Osteocyte (in vitro differentiated cells): ENCODE measurements at places on chromosomes 1 and 21. TPM values are rescaled to one million over a fixed set of nuclear protein-coding genes. Genes with fewer than 3 reads are reported as not detected.

The SLC45A3 gene
- total RNA-seq, result 1.1 and 1.6 TPM in 2 replicates

- H3K36me3 ChIP-seq, result peaks cover 57% of the 10 kb centered on the region
- no peak overlapping the region for H3K27ac ChIP-seq
- H3K4me1 ChIP-seq, result peaks cover 6% of the 10 kb centered on the region
- no peak for DNase-seq
- H3K27me3 ChIP-seq, result no peaks in the 10 kb centered on the region
These were observed 109.8 kb downstream of the JAK1 start for GRCh38 chr1:64856553-64856952.

DNA sequence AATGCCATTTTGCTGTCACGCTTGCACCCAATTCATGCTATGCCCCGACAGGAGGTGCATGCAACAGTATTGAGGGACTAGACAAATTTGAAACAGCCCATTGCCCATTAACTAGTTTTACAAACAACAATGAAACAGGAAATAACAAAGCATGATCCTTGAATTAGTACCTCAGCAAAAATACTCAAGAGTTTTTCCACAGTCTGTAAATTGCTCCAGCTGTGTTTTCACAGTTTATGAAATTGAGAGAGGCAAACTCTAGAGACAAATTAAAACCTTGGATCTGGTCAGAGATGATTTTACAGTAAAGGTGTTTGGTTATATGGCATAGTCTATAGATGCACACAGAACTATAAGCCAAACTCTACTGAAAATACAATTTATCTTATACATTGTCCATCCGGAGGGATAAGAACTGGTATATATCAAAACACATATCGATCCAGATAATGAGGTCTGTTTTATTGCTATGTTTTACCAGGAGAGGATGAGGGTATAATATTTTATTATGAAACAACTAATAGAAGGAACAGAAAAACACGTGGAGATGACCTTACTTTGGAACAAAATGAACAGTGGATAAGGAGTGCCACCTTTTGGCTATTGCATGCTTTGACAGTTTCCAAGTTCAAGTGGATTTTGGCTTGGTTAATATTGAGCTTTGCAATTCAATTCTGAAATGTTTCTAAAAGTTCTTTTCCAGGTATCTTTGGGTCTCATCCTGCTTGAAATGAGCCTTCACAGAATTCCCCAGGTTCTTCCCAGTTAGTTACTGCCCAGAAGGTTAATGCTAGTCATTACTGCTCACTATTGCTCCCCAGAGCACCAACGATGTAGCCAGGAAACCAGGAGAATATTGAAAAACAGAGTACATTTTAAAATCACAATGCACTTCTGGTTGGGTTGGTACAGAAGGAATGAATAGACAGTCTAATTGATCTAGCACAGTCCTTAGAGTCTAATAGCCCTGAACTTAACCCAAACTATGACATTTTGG lies 45.7 kb downstream of the ZC3H11B start:
- H3K4me1 ChIP-seq, result peaks cover 13% of the 10 kb centered on the region
- H3K27me3 ChIP-seq, result peaks cover 7% of the 10 kb centered on the region
- no peak for DNase-seq
- H3K36me3 ChIP-seq, result no peaks in the 10 kb centered on the region
- no peak overlapping the region for H3K27ac ChIP-seq

DNA sequence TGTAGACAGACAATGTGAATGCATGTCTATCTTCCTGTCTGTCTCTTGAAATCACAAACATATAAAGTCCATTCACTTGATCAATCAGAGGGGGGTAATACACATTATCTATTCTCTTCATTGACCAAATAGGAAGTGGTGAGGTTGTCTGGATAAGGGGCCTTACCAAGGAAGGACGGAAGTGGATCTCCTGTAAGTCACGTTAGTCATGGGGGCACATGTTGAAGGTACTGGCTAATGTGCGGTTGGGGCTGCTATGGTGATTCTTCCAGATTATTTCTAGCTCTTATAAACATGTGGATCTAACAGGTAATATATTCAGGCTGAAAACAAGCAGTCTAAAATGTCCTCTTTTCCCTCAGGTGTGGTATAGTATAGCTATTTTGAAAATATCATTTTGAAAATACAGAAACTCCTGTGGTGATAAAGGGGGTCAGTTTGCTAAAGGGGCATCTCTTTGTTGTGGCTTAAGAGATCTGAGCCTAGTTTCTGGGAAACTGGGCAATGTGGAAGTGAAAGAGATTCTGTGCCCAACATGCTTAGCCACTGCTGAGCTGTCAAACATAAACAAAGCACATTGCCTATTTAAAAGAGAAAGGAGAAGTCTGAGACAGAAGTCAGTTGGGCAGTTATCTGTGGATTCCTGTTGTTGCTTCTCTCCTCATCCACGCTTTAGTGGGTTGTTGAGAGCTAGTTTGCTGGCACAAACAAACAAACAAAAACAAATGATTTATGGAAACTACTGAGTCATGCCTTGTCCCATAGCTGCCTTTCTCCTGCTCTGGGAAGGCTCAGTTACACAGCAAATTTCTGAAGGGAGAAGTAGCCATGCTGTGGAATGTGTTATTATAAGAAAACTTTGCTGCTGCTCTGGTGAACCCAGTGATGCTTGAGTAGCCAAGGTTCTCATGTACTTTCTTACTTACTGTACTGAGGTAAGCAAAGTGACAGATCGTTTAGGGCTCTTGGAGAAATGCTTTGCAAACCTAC lies 166.9 kb downstream of the HLX start:
- peaks cover 5% of the 10 kb centered on the region for H3K4me1 ChIP-seq
- peaks cover 12% of the 10 kb centered on the region for H3K27me3 ChIP-seq
- H3K36me3 ChIP-seq, result no peaks in the 10 kb centered on the region
- H3K4me3 ChIP-seq, result no peak overlapping the region

GRCh38 chr1:117244971-117245370 lies 34.2 kb upstream of the VTCN1 start:
- no peak overlapping the region for H3K4me3 ChIP-seq
- H3K36me3 ChIP-seq, result no peaks in the 10 kb centered on the region
- H3K27ac ChIP-seq, result no peak overlapping the region
- no peak for DNase-seq

DNA sequence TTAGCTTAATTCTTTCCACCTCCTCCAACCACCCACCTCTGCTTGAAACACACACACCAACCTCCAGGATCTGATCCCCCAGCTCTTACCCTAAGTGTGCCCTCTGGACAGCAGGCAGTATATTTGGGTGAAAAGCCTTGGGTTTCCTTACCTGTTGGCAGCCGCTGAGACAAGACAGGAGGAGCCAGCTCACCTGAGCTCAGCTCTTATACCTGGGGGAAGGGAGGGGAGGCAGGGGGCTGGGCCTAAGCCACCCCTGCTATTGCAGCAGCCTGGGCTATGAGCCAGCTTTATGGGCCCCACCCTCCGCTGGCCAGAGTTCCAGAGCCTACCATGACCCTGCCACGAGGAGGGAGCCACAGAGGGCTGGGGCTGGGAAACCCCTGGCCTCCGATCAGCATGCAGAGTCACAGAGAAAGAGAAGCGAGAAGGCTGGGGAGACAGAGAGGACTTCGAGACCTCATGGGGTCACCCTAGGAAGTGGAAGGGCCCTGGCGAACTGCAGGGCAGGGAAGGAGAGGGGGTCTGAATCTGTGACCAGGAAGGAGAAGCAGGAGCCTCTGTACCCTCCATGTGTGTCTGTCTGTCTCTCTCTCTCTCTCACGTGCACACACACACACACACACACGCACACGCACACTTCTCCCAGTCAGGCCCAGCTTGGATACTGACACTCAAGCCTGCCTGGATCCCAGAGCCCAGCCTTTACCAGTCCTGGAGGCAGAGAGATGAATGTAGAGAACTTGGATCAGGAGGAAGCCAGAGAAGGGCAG lies at the start of gene S100A14:
S100A14 (minus strand) TSS at position 182 of the 773 bp plus-strand sequence. CDS start 467 bp downstream, outside the sequence.
- no peaks in the 10 kb centered on the region for H3K27me3 ChIP-seq
- DNase-seq, result no peak
- peaks cover 39% of the 10 kb centered on the region for H3K4me1 ChIP-seq
- no peak within 1 kb of the TSS for H3K4me3 ChIP-seq

- no peaks in the 10 kb centered on the region for H3K36me3 ChIP-seq
- H3K4me1 ChIP-seq, result peaks cover 25% of the 10 kb centered on the region
- H3K27ac ChIP-seq, result peak overlapping the region; percentile 14
- DNase-seq, result no peak
- H3K27me3 ChIP-seq, result peaks cover 8% of the 10 kb centered on the region
These were observed 66.8 kb upstream of the ANGPTL1 start for GRCh38 chr1:178937695-178938094.
